ENCODE measurements at places on chromosomes 6 and 20. TPM values are rescaled to one million over a fixed set of nuclear protein-coding genes. Genes with fewer than 3 reads are reported as not detected.
A peak's percentile ranks its signal among the peaks of the same experiment; 100 is the strongest.

The PTPRT gene
- not detected for polyA plus RNA-seq

The ZDHHC14 gene
- polyA plus RNA-seq = 13.5 TPM

The TRAM2 gene
- polyA plus RNA-seq = 4.5 TPM

The PSORS1C2 gene
- not detected for polyA plus RNA-seq

The CCN5 gene
- polyA plus RNA-seq = 0.41 TPM

The MLIP gene
- polyA plus RNA-seq = 1.7 TPM

The GNAS gene
- 867 TPM for polyA plus RNA-seq

The TMEM74B gene
- 1.6 TPM for polyA plus RNA-seq

The RNGTT gene
- 5.4 TPM for polyA plus RNA-seq

DNA sequence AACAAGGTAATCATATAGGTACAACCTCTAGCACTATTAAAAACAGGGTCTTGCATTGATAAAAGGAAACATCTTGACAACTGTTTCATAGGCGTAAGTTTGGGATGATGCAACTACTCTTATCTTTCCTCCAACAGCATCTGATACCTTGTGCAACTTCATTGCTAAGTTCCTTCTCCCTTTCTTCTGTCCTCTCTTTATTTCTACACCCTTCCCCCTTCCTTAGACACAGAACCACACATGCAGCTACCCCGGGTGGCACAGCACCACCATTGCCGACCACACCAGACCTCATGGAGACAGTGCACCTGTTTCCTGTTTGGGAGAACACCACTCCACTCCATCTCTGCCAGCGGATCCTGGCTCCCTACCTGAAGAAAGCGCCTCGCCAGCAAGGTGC lies 14.4 kb downstream of the MYB start:
- no peak for DNase-seq

GRCh38 chr20:48192109-48192508 lies 406.8 kb upstream of the SULF2 start:
- no peak for DNase-seq

DNA sequence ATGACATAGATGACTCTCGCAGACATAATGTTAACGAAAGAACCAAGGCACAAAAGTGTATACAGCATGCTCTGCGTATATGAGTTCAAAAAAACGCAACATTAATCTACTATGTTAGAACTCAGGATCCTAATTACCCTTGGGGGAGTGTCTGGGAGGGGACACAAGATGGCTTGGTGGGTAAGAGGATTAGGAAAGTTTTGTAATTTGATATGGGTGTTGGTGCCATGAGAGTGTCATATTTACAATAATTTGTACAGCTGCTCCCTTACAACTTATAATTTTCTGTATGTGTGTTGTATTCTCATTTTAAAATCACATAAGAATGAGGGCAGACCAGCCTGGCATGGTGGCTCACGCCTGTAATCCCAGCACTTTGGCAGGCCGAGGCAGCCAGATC lies 38.6 kb downstream of the TFEB start:
- no peak for DNase-seq

DNA sequence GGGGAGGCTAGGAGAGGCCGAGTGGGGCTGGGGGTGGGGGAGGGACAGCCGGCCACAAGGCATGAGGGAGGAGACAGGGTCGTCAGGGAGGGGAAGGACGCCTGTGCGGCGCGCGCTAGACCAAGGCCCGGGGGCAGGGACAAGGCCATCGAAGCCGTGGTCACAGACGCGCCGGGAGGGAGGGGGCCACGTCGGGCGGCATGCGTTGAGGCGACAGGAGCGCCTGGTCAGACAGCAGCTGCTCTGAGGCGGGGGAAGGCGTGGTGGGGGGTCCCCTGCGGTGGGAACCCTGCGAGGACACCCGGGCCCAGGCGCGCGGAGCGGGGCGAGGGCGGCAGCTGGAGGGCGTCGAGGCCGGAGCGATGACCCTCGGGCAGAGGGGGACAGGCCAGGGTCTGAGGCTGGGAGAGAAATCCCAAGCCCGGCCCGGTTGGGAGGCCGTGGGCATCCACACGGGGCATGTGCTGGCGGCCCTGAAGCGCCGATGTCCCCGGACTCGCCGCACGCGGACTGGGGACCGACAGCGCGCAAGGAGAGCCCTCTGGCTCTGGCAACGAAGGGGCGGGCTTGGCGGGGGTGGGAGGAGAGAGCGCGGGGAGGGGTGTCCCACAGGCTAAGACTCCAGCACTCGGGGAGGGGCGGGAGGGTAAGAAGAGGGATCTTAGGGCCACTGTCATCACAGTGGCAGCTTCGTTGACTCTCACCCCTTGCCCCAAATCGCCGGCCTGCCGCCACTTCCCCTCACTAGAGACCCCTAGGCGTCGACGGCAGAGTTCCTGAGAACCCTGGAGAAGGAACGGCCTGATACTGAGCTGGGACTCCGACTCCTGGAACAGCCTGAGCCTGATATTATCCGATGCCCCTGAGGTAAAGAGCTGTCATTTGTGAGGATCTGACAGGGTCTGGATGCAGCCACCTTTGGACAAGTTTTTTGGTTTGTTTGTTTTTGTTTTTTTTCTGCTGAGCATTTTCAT lies 5.0 kb downstream of the TMEM239 start:
- peak; percentile 59 for DNase-seq

DNA sequence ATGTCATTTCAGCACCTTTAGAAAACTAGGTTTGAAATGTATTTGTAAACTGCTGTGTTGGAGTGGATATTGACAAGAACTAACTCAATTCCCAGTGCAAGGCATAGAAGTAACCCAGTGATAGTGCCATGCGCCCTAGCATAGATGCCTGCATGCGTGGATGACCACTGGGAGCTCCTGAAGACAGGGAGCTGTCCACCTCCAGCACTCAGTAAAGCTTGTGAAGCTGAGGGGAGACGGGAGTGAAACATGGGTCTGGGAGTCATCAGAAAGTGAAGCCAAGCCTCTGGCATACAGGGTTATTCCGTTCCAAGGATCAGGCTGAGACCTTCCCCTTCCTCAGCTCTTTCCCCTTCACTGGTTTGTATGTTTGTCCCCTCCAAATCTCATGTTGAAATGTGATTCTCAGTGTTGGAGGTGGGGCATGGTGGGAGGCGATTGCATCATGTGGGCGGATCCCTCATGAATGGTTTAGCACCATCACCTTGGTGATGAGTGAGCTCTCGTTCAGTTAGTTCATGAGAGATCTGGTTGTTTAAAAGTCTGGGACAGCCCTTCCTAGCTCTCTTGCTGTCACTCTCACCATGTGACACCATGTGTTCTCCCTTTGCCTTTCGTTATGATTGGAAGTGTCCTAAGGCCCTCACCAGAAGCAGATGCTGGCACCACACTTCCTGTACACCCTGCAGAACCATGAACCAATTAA lies 146.5 kb upstream of the FERMT1 start:
- DNase-seq = no peak

DNA sequence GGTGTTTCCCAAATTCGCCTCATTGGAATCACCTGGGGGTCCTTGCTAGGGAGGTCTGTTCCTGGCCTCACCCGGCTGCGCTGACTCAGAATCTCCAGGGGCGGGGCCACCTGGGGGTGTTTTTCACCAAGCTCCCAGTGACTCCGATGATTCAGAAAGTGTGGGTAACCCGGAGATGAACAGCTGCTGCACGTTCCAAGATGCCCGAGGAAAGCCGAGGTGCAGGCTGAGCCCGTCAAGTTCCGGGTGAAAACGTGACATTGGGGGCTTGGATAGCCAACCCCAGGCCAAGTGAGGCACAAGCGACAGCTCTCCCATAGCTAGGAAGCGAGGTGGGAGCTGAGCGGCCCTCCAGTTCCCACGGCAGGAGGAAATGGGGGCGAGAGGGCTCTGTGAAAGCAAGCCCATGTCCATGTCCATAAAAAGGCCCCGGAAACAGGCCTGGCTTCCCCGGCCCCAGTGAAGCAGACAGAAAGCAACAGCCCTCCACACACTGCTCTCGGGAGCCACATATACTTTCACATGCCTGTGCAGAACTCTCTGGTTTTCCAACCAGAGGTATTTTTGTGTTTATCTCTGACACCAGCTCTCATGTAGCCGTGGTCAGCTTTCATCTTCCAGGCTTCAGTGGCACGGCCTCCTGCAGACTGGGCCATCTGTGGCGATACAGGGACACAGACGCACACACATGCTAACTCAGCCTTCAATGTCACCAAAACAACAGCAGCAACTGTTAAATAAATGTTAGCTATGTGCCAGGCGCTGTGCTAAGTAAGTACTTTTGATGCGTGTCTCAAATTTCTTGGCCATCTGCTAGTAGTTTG lies 90.7 kb upstream of the CCDC28A start:
- DNase-seq = no peak

- DNase-seq = peak; percentile 66
Observed at GRCh38 chr20:58706975-58707681, 14.5 kb downstream of the NPEPL1 start.

DNA sequence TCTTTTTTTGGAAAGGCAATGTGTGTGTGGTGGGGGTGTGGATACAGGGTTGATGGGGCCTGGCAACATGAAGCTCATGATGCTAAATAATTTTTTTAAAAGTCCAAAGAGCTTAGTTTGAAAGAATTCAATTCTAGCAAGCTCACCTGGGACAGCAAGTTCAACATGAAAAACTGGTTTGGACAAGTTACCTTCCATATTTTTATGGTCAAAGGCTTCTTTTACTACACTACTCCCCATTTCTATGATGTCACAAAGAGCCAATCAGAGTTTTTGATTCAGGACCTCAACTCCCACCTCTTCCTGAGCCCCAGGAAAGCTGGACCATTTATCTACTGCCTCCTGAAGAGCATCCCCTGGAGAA lies 66.1 kb upstream of the CTNNBL1 start:
- DNase-seq = no peak

GRCh38 chr6:112362812-112363570 lies 15.9 kb downstream of the RFPL4B start:
- DNase-seq = no peak

- peak; percentile 4 for DNase-seq
Observed at GRCh38 chr20:44034965-44035635, 120.4 kb downstream of the TOX2 start.

DNA sequence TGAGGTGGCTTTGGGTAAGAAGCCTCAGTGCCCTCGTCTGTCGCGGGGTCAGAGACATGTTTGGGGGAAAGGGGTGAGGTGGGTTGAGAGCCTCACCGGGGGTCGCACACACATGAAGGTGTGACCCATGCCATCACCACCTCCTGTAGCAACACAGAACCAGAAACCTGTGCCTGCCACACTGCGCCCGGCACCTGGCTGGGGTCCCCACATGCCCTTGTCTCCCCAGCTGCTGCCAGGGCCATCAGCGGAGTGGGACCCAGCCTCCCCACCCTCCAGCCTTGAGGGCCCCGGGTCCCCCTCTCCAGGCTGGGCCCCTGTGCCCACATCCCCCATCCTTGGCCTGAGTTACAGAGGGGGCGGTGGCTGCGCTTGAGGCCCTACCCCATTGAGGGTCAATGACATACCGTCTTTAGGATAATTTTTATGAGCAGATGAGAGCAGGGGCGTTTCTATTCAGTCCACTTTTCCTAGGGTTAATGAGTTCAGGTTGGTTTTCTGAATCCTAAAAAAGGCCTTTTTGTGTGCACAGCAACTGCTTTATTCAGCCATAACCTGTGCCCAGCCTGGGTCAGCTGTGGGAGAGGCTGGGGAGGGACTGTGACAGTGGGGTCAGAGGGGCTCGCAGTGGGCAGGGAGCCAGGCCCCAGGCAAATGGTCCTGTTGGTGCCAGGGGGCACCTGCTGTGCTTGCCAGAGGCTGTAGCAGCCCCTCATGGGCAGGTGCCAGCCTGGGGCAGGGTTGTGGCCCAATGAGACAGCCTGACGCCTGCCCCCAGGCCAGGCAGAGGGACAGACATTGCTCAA lies 19.4 kb downstream of the APCDD1L start:
- DNase-seq = no peak

GRCh38 chr6:38185752-38186151 lies 366.2 kb downstream of the ZFAND3 start:
- no peak for DNase-seq

GRCh38 chr20:52683761-52684160 lies 288.4 kb upstream of the TSHZ2 start:
- DNase-seq = no peak

GRCh38 chr6:132715204-132715603 lies 1.3 kb upstream of the VNN1 start:
- no peak for DNase-seq

- DNase-seq = no peak
Observed at GRCh38 chr20:48096212-48096875, 311.1 kb upstream of the SULF2 start.

DNA sequence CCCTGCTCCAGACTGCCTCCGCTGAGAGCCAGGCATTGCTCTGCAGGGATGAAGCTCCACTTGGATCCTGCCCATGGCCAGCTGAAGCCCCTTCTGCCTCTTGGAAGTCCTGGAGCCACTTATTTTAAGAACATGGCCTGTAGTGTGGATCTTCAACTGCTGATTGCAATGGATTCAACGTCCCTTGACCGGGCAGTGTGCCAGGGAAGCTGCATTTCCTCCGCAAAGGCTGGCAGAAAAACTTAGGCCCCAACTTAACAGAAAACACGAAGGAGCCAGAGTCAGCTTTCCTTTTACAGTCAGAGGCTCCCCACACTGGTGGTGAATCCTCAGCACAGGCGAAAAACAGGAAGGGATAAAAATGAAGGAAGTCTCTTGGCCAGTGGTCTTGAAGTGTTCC lies 26.3 kb upstream of the FOXQ1 start:
- DNase-seq = no peak

- peak; percentile 39 for DNase-seq
Observed at GRCh38 chr20:50536333-50536732, 26.1 kb downstream of the PTPN1 start.

- DNase-seq = no peak
Observed at GRCh38 chr6:13709689-13710551, 1.7 kb downstream of the RANBP9 start.

DNA sequence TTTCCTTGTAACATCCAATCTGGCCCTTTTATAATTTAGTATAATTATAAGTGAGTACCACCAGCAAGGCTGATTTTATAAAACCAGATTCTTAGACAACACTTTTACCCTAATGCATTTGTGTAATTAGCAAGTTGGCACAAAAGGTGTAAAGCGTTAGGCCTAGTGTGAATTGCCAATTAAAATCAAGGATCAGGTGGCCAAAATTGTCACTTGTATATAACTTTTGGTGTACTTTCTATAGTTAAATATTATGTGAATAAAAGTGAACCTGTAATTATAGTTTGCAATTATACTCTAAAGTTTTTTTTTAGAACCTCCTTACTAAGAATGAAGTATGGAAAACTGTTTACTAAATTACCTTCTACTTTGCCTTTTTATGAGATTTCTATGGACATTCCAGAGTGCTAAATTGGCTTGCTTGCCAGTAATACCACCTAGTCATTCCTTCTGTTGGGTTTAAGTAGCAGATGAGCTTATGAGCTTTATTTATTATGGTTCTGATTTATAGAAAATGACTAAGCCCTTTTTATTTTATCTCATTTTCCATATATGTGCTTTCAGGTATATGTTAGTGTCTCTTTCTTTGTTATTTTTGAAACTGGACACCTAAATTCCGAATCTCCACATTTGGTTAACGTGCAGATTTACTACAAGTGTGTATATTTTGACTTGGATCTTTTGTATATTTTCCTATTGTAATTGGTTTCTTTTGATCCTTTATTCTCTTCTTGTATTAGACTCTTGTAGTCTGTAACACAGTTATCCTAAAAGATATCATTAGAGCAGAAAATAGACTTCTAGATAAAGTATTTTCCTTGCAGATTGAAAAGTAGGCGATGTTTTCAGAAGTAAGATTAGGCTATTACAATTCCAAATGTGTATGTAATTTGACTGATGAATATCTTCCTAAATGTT lies 3.9 kb downstream of the STXBP5 start:
- no peak for DNase-seq

GRCh38 chr6:28600245-28600644 lies 74.6 kb downstream of the GPX5 start:
- no peak for DNase-seq

GRCh38 chr20:32079655-32080109 lies 27.6 kb downstream of the HCK start:
- DNase-seq = no peak

Measured in kidney (tissue), 22 donors.